ENCODE measurements at places on chromosomes 4 and X.

- no peak for DNase-seq
These were observed 15.0 kb downstream of the RPS6KA3 start for GRCh38 chrX:20251691-20252090.

DNA sequence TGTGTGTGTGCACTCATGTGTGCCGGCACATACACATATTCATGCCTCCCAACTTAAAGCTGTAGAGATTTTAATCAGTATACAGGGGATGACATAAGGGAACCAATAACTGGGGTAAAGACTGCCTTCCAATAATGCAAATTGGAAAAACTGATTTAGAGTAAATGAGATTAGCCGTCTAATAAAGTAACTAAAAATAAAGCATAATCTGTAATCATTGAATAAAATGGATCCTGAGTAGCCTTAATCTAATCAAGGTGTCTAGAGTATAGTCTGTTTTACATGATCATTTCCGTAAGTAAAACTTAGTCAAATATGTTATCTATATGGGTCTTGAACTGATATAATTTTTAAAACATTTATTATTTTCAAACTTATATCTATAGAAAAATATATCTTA, 925.8 kb downstream of the FSTL5 start:
- no peak for DNase-seq

GRCh38 chr4:55561889-55562288, 15.2 kb upstream of the CLOCK start:
- DNase-seq, result no peak

- DNase-seq, result no peak
These were observed 6.6 kb downstream of the NKX1-1 start for GRCh38 chr4:1399508-1400190.

DNA sequence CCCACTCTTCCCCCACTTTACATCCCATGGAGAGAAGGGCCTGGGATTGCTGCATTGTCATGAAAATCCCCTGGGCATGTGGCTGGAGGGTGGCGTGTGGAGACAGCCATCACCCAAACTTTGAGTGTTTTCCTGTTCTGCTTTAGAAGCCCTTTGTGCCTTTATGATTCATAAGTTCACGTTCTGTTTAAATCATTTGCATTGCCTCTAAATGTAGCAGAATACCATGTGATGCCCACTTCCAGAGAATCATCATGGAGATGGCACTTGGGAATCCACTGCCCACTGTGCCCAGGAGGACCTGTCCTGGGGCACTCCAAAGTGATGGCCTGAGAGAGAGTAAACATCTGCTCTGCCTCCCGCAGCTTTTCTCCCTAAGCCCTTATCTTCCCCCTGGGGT, 52.8 kb downstream of the MED28 start:
- no peak for DNase-seq

GRCh38 chr4:60683357-60683756, 516.8 kb upstream of the ADGRL3 start:
- no peak for DNase-seq

GRCh38 chrX:2863646-2864045, 34.9 kb downstream of the GYG2 start:
- no peak for DNase-seq

DNA sequence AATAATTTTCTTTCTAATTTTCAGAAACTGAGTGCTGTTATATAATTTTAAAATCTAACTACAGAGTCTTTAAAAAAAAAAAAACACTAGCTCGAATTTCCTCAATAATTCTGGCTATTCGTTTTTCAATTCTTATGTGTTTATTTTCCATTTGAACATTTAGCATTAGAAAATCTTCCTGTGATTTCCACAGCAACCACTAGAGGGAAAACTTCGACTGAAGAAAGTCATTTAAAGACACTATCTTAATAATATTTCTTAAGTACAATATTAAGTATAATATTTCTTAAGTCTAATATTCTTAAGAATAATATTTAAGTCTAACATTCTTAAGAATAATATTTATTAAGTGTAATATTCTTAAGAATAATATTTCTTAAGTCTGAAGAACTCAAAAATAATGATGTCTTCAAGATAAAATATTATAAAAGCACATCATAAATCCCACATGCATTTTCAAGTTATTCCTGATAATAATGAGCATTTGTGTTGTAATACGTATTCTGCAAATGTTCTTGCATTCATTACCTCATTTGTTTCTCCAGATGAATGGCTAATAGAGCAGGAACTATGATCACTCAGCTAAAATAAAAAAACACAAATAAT, 118.4 kb upstream of the WDR17 start:
- DNase-seq, result no peak

DNA sequence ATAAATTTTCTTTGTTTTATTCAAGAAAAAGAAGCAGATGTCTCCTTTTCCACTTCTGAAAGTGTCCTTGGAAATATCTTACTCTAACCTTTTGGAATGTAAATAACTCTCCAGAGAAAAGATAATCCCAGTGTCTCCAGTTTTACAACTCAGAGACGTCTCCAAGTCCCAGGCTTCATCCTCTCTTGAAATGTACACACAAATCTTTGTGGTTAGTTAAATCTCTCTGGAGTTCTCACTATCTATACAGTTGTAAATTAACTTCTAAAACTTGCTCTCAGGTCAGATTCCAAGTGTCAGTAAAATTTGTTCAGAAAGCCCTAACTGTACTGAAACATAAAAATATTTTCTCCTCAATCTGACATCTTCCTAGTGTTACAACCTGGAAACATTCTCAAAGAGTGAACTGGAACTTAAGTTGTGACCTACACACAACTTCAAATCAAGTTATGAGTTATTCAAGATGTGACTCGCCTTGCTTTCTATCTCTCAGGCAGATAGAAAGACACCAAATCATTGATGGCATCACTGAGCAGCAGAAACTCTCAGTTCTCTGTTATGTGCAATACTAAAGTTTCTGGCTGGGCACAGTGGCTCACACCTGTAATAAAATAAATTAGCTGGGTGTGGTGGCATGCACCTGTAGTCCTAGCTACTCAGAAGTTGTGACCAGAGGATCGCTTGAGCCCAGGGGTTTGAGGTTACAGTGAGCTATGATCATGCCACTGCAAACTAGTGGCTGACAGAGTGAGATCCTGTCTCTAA, 284.2 kb downstream of the RCHY1 start:
- no peak for DNase-seq

DNA sequence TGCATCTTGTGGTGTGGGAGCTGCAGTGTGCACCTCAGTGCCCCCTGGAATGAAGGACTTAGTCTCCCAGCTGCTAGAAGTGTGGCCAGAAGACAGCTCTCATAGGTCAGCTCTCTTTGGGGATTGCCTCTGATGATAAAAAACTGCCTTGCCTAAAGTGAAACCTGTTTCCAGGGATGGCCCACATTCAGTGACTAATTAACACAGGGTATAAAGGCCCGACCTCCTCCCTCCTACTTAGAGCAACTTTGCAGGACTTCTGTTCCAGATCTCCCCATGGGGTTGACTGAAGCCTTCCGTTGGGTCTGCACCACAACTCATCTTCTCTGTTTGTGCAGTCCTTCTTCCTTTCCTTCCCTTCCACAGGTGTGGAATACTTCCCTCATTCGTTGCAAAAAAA, 53.2 kb downstream of the SPINK2 start:
- DNase-seq, result no peak

DNA sequence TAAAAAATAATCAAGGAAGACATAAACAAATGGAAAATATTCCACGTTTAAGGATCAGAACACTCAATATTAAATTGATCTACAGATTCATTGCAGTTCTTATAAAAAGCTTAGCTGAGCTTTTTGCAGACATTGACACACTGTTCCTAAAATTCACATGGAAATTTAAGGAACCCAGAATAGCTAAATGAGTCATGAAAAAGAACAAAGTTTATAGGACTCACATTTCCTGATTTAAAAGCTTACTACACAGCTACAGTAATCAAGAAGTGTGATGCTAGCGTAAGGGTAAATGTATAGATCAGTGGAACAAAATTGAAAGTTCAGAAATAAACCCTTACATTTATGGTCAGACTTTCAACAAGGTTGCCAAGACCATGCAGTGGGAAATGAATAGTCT, 33.1 kb downstream of the NSUN7 start:
- no peak for DNase-seq

- no peak for DNase-seq
These were observed 249.6 kb downstream of the OPHN1 start for GRCh38 chrX:68183612-68184214.

DNA sequence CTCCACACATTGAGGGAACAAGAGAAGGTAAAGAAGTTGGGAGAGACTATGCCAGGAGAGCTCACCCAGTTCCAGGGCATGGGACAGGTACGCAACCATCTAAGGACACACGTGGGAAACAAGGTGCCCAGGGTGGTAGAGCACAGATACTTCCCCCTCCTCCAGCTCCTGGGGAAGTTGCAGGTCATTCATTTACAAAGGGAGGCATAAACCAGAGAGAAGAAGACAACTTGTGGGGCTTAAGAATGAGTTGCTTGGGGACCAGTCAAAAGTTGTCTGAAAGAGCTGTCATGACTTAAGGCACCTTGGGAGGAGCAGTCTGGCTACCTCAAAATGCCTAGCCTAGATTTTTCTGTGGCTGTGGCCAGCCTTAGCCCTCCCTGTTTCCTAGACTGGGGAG, 186.2 kb downstream of the PTTG2 start:
- DNase-seq, result no peak

DNA sequence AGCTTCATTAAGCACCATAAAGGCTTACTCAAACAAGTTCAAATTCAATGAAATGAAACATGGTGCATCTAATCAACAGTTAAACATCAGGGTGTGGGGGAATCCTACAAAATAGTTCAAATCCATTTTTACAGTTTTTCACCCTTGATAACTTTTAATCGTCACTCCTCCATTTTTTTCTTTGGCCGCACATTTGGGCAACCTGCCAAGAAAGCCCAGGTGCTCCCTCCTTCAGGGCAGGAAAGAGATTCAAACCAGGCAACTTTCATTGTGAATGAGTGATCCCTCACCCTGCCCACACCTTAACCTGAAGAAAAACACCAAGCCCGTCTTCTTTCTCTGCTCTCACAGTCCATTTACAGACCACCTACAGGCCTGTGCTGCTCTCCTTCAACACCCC, 24.9 kb downstream of the TRIM61 start:
- no peak for DNase-seq

DNA sequence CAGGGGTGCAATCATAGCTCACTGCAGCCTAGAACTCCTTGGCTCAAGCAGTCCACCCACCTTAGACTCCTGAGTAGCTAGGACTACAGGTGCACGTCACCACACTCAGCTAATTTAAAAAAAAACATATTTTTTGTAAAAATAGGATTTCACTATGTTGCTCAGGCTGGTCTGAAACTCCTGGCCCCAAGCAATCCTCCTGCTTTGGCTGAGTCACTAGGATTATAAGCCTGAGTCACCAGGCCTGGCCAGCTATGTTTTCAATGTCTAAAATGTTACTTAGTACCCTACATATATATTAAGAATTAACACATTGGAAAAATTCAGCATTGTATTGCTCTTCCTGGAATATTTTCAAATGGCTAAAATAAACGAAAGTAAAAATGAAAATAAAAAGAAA, 37.5 kb downstream of the PNPLA4 start:
- DNase-seq, result no peak

- DNase-seq, result no peak
These were observed 51.5 kb downstream of the ALPK1 start for GRCh38 chr4:112348488-112349158.

DNA sequence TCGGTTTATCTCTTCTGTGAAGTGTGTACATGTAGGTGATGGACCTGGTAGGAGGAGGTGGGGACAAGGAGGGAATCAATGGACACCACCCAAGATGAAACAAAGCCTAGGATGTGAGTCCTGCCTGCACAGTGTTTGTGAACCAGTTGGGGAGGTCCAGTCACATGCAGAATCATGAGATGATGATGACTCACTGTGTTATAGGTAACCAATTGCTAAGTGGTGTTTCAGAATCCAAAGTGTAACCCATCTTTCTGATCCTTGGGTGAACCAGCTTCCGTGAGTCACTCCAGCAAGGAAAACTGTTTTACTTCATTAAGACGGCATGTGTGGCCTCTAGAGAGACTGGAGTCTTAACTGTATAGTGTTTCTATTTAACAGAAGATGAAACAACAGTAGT, 57.9 kb upstream of the HPF1 start:
- no peak for DNase-seq

DNA sequence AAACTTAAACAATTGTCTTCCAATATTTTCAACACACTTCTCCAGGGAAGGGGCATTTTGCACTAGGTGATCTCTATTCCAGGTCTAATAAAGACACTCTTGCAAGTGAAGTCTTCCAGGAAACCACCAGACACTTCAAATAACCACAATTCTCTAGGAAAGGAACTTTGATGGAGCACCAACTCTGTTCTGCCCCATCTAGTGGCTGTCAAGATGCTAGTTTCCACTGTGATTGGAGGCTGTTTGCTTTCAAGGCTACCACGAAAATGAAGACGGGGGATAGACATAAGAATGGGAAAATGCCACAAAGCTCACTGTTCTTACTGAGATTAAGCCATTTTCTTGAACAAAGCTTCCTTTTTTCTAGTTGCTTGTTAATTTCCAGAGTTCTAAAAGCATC, 100.6 kb upstream of the F9 start:
- no peak for DNase-seq

- DNase-seq, result no peak
These were observed 782.2 kb downstream of the ARAP2 start for GRCh38 chr4:35461931-35462659.

- DNase-seq, result no peak
These were observed 326.7 kb upstream of the CLNK start for GRCh38 chr4:11011249-11011648.
